ENCODE measurements at places on chromosomes 16 and 17.

GRCh38 chr17:66805567-66805966 is 29.4 kb upstream of the CACNG5 start:
- no peak for DNase-seq

DNA sequence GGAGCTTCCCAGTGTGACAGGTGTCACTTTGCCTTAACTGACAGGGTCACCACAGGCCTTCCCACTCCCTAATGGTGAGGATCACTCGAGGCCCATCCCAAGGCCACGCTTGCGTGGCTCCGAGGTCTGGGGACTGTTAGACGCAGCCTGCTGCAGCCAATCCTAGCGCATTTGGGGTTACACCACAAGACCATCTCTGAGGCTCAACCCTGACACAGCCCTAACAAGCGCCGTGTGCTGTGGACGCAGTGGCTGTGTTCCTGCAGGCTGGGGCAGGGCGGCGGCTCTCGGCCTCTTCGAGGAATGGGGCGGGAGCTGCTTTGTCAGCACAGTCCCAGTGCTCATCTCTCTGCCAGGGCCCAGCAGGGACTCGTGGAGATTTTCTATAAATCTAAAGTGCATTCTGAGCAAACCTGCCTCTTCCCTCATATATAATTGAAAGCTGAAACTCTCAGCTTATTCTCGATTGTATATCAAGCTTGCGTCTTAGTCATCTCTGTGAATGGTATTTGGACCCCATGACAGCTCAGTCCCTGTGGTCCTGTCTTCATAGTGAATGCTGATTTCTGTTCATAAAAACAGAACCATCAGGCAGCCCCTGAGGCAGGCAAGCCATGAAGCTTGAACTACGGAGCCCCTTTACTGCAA is 65.8 kb upstream of the CHMP6 start:
- DNase-seq = no peak

DNA sequence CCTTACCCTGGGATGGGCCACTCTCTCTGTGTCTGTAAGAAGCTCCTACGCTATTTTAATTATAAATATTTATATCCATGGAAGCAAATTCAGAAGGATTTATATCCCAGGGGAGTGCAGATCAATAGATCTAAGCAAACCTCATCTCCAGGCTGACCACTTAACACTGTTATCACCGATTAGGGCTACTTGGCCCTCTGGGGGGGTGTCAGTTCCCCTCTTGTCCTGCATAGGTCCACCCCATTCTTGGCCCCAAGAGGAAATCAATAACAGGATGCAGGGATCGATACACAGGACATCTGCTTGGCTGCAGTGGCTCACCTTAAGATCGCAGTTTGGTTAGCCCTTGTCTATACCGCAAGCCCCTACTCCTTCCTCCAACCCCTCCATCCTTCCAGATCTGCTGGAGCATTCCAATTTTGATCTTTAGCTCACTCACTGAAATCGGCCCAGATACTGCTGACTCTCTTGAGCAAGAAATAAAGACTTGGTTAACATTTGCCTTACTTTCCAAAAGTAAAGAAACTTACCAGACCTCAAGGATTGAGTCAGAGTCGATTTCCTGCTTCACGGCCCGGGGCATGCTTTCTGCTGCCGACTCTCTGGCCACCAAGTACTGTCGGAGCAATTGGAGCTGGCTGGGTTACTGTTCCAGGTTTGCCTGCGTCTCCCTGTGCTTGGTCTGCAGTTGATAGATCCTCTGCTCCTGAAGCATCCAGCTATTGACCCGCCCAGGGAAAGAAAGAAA is 112.3 kb upstream of the PMFBP1 start:
- no peak for DNase-seq

DNA sequence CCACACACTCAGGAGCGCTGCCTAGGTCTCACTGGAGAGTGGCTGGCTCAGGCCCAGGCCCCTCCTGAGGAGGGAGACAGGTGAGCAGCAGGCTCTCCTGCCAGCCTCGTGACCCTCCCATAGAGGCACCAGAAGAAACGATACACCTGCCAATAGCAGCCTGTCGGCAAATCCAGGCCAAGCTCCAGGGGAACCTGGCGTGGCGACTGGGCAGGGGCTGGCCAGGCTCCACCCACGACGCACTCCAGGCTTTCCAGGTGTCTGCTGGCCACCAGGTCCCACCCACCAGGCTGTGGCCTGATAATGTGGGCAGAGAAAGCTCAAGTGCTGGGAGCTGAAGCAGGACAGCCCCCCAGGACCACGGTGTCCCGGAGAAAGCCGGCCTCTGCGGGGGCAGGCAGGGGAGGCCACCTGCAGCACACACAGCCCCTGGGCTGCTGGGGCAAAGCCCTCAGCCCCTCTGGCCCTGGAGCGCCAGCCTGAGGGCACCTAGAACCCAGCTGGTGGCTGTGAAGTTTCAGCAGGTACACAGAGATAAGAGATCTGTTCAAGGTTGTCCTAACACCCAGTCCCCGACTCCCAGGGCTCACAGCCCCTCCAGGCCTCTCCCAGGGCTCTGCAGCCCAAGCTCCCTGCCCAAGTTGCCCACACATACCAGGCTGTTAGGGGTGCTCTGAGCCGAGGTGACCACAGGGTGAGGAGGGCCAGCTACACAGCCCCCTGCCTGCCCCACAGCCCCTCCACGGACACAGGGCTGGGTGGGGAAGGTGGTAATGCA is 2.4 kb downstream of the PGAP6 start:
- DNase-seq = no peak

GRCh38 chr17:19799796-19800195 is 51.7 kb upstream of the ALDH3A1 start:
- DNase-seq = no peak

DNA sequence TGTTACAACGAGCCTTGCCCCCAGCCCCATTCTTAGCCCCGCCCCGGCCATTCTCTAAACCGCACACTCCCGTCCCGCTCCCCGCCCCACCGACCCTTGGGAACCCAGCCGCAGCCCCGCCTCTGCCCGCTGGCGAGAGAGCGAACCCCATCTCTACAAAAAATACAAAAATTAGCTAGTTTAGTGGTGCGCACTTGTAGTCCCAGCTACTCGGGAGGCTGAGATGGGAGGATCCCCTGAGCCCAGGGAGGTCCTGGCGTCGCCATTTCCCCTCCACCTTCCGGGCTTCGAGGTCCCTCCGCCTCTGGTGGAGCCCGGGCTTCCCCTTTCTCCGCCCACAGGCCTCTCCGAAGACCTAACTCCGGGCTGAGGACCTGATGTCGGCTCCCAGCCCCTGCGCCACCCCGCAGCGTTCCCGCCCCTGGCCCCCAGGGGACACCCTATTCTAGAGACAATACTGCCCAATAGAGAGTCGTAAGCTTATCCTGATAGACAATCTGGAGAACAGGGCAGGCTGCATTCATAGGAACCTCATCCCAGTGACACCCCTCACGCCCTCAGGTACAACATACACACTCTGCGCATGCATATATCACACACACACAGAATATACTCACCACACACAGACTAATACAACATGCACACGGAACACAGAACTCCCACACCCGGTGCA is 480 bp upstream of the PROCA1 start:
- DNase-seq = peak; percentile 82

GRCh38 chr17:39579318-39580081 is 28.2 kb downstream of the NEUROD2 start:
- no peak for DNase-seq

GRCh38 chr16:84672276-84673202 is 24.2 kb downstream of the KLHL36 start:
- DNase-seq = peak; percentile 92

DNA sequence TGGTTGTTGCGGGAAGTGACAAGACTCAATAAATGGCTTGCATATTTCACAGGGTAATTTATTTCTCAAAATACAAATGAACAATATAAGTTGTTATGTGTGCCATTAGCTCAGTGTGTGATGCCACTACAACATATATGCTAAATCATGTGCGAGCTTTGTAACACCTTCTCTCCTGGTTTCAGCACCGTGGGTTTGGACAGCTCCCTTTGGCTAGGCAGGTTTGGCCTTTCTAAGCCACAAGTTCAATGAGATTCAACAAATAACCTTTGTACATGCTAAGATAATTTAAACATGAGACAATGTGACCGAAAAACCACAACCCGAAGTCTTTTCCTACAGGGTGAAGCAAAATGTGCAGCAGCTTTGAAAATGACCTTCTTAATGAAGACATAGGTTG is 563.9 kb downstream of the TMEM114 start:
- DNase-seq = no peak

DNA sequence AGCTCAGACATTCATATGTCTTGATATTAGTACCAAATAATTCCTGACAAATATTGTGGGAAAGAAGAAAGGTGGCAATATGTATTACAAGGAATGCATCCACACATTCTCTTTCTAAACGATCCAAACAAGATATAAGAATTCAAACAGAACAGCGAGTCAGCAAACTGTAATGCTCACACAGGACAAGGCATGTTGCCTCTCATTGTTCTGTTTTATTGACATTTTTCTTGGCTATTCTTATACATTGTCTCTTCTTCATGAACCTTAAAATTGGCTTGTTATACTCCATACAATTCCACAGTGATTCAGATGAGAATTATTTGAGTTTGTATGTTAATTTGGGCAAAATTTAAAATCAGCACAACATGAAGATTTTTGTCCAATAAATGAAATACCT is 189.1 kb downstream of the HS3ST3B1 start:
- DNase-seq = no peak

- DNase-seq = no peak
Observed at GRCh38 chr16:54521327-54521726, 234.7 kb upstream of the IRX3 start.
